ENCODE measurements at places on chromosomes 16 and 17. TPM values are rescaled to one million over a fixed set of nuclear protein-coding genes. Genes with fewer than 3 reads are reported as not detected.

ERBB2 gene
- total RNA-seq: 50.3 TPM

DBNDD1 gene
- 3.1 TPM for total RNA-seq

KRTAP4-9 gene
- not detected for total RNA-seq

PIRT gene
- not detected for total RNA-seq

RPGRIP1L gene
- total RNA-seq: 13.8 TPM

NAGS gene
- 3.5 TPM for total RNA-seq

HP gene
- not detected for total RNA-seq

TLCD1 gene
- 7.1 TPM for total RNA-seq

TEKT1 gene
- not detected for total RNA-seq

TMEM208 gene
- total RNA-seq: 32.6 TPM

ATP5PD gene
- total RNA-seq: 530 TPM

GRAP gene
- total RNA-seq: 0.33 TPM

TEKT5 gene
- not detected for total RNA-seq

CPHXL2 gene
- not detected for total RNA-seq

SBK1 gene
- not detected for total RNA-seq

BANP gene
- 30.5 TPM for total RNA-seq

PRAC2 gene
- total RNA-seq: not detected

HIGD1B gene
- total RNA-seq: not detected

GPR179 gene
- 0.17 TPM for total RNA-seq

MMP15 gene
- 6.1 TPM for total RNA-seq

DHRS7C gene
- total RNA-seq: not detected

KRTAP2-1 gene
- total RNA-seq: not detected

LITAFD gene
- total RNA-seq: not detected

TIGD7 gene
- 6.0 TPM for total RNA-seq

SLC5A10 gene
- not detected for total RNA-seq

TMEM92 gene
- total RNA-seq: under 0.01 TPM

CRYBA1 gene
- total RNA-seq: 0.15 TPM

SLC47A1 gene
- total RNA-seq: 0.15 TPM

MYH8 gene
- total RNA-seq: not detected

SEPTIN12 gene
- not detected for total RNA-seq

PPP1R1B gene
- total RNA-seq: 0.66 TPM

SRCIN1 gene
- under 0.01 TPM for total RNA-seq

PIPOX gene
- total RNA-seq: 3.0 TPM

DLG4 gene
- 17.6 TPM for total RNA-seq

RHBDF2 gene
- 0.58 TPM for total RNA-seq

TMEM220 gene
- 1.2 TPM for total RNA-seq

OR1F1 gene
- total RNA-seq: not detected

DNAAF1 gene
- total RNA-seq: 0.33 TPM

CHST6 gene
- total RNA-seq: 0.44 TPM

CYGB gene
- 46.0 TPM for total RNA-seq

MEOX1 gene
- total RNA-seq: not detected

CFAP119 gene
- total RNA-seq: 0.66 TPM

ADAM11 gene
- 0.99 TPM for total RNA-seq

TMC6 gene
- 1.0 TPM for total RNA-seq

SLFN12L gene
- 0.17 TPM for total RNA-seq

HOXB8 gene
- total RNA-seq: not detected

CMTM2 gene
- total RNA-seq: not detected

GAS2L2 gene
- not detected for total RNA-seq

Measured in smooth muscle cell of trachea (primary cell).